ENCODE measurements at places on chromosomes 1 and 21.

- no peak for DNase-seq
Observed at GRCh38 chr1:193014400-193014799, 44.8 kb downstream of the UCHL5 start.

- DNase-seq: no peak
Observed at GRCh38 chr21:34949499-34949898, 99.6 kb downstream of the RUNX1 start.

DNA sequence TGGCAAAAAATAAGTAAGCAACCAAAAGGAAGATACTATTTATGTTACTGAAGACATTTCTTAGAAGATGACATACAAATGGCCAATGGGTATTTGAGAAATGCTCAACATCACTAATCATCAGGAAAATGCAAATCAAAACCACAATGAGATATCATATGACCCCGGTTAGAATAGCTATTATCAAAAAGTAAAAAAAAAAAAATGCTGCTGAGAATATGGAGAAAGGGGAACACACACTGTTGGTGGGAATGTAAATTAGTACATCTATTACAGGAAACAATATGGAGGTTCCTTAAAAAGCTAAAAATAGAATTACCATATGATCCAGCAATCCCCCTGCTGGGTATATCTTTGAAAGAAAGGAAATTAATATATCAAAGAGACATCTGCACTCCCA lies 34.3 kb upstream of the CREG1 start:
- DNase-seq: no peak

- no peak for DNase-seq
Observed at GRCh38 chr1:71967670-71968069, 314.7 kb downstream of the NEGR1 start.

GRCh38 chr1:62746086-62746808 lies 37.7 kb upstream of the ATG4C start:
- no peak for DNase-seq

DNA sequence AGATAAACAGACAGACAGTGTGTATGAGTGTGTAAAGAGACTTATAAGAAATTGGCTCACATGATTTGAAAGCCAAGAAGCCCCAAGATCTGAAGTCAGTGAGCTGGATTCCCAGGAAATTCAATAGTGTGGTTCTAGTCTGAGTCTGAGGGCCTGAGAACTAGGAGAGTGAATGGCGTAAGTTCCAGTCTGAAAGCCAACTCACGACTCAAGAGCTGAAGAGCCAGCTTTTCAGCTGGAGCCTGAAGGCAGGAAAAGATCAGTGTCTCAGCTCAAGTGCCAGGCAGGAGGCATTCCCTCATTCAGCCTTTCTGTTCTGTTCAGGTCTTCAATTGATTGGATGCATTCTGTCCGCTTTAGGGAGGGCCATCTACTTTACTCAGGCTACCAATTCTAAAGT lies 257.2 kb downstream of the PLPP3 start:
- no peak for DNase-seq

DNA sequence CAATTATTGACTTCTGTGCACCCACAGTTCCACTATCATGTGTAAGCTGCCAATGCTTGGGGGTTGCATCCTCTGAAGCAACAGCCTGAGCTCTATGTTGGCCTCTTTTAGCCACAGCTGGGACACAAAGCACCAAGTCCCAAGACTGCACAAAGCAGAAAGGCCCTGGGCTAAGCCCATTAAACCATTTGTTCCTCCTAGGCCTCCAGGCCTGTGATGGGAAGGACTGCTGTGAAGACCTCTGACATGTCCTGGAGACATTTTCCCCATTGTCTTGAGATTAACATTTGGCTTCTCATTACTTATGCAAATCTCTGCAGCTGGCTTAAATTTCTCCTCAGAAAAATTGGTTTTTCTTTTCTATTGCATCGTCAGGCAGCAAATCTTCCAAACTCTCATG lies 123.7 kb upstream of the DEPDC1 start:
- no peak for DNase-seq

DNA sequence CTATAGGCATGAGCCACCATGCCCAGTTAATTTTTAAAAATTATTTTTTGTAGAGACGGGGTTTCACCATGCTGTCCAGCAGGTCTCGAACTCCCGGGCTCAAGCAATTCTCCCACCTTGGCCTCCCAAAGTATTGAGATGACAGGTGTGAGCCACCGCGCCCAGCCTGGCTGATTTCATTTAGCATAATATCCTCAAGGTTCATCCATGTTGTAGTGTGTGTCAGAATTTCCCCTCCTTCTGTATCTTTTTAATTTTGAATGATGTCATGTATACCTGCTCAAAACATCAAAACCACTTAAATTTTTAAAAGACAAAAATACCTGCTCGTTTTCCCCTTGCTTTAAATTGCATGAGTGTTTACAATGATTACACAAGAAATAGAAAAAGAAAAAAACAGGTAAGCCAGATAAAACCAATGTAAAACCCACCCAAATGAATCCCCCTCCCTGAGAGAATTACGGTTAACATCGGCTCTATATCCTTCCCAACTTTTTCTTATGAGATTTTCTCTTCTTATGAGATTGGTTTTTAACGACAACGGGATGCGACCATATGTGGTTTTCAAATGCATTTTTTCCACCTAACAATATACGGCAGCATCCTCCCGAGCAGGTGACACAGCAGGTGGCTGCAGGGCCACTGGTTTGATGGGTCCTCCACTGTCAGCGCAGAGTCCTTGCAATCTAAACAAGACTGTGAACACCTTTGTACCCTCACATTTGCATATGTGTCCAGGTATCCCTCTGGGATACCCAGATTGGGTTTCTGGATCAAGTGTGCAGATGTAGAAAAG lies 22.1 kb downstream of the IFFO2 start:
- DNase-seq: no peak

- no peak for DNase-seq
Observed at GRCh38 chr1:25907601-25908000, 1.4 kb upstream of the STMN1 start.

- DNase-seq: no peak
Observed at GRCh38 chr21:19011451-19011850, 607.9 kb upstream of the TMPRSS15 start.

GRCh38 chr1:177857285-177857684 lies 112.6 kb downstream of the SEC16B start:
- no peak for DNase-seq

- peak; percentile 53 for DNase-seq
Observed at GRCh38 chr1:2046174-2046917, 3.9 kb upstream of the PRKCZ start.

DNA sequence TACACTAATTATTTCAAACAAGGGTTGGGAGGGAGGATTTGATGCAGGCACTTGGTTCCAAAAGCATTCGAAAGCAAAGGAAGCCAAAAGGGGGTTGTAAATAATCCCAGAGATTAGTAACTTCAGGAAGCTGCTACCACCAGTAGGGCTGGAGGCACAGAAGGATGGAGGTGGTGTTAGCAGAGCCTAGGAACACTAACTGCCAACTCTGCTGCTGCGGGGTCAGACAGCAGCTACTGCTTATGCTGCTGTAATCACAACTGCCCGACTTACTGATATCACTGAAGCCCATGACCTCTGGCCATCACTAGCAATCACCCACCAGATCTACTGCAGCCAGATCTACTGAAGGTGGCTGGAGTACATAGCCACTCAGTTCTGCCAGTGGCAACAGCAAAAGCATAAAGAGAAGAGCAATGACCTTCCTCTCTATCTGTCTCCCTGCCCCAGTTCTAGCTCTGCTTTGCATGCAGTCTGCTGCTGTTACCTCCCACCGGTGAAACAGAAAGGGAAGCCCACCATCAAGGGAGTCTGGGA lies 408.5 kb downstream of the PLPP3 start:
- DNase-seq: no peak

DNA sequence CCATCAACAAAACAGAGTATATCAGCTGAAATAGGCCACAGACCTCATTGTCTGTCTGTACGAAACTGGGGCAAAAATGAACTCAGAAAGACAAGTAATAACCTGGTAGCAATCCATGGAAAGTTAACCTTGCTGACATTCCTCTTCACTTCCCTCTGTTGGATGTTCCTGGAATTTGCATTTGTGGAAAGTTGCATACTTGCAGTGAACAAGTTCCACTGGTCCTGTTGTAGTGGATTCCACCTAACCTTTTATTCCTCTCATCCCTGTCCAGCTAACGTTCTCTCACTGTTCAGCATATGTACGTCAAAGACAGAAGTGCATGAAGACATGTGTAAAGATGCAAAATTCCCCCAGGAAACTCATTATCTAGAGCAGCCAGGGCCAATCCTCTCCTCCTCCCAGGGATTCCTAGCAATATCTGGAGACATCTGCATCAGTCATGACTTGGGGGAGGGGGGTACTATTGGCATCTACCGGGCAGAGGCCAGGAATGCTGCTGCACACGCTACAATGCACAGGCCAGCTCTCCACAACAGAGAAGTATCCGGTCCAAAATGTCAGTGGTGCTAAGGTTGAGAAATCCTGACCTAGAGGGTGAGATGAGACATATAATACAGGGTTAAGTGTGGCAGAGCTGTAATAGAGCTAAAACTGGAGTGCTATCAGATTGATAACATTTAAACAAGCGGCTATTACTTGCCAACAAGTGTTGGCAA lies 8.2 kb downstream of the LPAR3 start:
- DNase-seq: no peak

DNA sequence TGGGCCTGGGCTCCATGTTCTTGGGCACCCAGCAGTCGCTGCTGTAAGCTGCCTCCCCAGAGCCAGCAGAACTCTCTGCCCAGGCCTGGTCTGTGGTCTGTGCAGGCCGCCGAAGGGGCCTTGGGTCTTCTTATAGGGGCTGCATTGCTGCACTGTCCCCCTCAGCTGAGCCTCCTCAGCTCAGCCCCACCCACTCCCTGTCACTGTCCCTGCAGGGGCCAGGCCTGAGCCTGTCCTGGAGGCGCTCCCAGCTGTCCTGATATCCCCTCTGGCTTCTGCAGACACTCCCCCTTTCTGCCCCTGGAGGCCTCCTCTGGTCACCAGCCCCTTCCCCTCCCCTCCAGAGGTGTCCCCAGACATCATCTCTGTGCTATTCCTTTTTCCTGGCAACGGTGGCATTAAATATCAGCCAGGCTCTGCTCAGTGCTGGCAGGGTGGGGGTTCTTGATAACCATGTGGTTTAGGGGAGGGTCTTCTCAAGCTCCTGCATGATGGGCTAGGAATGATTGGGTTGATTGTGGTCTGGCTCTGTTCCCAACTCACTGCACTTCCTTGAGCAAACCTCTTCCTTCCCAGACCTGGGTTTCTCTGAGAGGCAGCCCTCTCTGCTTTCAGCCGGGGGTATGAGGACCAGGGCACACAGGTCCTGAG lies 3.7 kb upstream of the FOXO6 start:
- no peak for DNase-seq

DNA sequence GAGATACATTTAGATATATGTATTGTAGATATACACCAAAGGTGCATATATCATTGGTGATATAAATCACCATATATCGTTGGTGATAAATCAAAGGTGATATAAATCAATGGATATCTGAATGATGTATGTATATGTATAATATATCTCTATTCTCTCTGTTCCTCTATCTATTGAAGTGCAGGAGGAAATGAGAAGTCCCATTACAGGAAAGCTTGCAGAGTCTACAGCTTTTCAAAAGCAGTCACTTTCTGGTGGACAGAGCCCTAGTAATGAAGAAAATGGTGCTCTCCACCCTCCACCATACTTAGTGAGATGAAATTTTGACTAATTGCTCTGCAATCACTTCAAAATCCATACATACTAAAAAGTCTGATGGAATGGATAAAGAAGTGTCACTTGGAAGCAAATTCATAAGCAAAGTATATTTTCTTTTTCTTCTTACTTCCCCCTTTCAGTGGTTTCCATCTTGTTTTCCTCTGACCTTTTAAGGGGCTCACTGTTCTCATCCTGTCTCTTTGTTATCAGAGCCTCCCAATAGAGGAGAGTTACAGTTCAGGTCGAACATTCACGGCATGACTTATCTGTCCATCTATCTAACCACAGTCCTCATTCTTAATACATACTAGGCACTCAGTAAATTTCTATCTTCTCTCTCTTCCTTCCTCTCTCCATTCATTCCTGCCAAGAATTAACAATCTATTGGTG lies 227.2 kb downstream of the KCNJ6 start:
- no peak for DNase-seq

DNA sequence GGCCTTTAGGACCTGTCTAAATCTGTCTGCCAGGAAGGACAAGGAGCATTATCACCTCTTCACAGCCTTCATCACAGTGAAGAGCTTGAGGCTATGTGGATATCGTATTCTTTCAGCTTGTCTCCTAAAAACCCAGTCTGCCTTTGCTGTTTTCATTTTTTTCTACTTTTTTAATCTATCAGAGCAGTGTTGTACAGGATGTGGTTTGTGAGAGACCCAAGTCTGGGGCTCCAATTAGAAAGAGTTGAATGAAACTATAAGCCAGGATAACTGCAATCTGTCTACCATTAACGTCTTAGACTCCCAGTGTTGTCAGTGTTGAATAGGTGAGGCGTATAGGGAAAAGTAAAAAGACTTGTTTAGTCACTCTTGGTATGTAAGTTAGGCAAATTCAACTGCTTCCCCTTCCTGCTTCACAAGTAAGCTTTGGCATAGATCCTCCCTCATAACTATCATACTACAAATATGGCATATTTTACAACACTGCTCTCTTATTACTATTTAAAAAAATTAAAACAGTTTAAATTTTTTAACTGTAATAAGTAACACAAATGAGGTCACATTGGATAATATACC lies 1225.8 kb upstream of the PRMT6 start:
- DNase-seq: no peak

DNA sequence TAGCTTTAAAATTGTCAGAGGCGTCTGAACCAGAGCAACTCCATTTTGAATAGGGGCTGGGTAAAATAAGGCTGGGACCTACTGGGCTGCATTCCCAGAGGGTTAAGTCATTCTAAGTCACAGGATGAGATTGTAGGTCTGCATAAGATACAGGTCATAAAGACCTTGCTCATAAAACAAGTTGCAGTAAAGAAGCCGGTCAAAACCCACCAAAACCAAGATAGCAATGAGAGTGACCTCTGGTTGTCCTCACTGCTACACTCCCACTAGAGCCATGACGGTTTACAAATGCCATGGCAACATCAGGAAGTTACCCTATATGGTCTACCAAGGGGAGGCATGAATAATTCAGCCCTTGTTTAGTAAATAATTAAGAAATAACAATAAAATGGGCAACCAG lies 143.6 kb downstream of the GABPA start:
- DNase-seq: no peak

DNA sequence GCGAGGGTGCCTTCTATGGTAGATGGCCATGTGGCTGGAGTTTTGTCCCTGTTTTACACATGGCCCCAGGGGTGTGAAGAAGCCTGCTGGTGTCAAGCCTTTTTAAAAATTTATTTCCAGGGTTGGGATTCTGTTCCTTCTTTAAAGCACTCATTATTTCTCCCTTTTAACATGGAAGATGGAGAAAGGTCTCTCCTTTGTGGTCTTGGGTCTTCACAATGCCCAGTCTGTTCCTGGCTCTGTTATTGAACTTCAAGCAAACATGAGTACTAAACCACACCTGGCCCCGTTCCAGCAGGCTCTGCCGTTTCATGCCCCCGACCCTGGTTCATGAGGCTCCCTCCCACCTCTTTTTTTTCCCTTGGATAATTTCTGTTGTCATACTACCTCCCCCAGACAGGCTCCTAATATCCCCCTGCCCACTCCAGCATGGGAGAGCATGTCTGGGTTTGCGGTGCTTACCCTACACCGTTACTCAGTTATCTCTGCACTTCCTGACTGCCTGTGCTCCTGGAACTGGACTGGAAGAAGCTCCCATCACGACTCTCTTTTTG lies 121.2 kb upstream of the KIAA0040 start:
- no peak for DNase-seq

Data from stimulated activated CD4-positive, alpha-beta T cell treated with anti-CD3 and anti-CD28 coated beads, Interleukin-15, amount 100 ng/mL, for 48 hours (primary cell).